ENCODE measurements at places on chromosomes 7 and 10. TPM values are rescaled to one million over a fixed set of nuclear protein-coding genes. Genes with fewer than 3 reads are reported as not detected.

- DNase-seq, result no peak
These were observed 110.5 kb downstream of the FANK1 start for GRCh38 chr10:126006906-126007305.

Gene PRKCQ
- total RNA-seq, result 4.2 TPM

Gene STEAP1B
- total RNA-seq, result 2.1 TPM

- no peak for DNase-seq
These were observed 567.4 kb upstream of the FZD8 start for GRCh38 chr10:36209480-36209879.

GRCh38 chr10:117948493-117948892 is 98.2 kb downstream of the RAB11FIP2 start:
- DNase-seq, result no peak

- no peak for DNase-seq
These were observed 114.1 kb downstream of the SLC16A9 start for GRCh38 chr10:59595593-59595992.

Gene TRIM50
- total RNA-seq, result not detected

DNA sequence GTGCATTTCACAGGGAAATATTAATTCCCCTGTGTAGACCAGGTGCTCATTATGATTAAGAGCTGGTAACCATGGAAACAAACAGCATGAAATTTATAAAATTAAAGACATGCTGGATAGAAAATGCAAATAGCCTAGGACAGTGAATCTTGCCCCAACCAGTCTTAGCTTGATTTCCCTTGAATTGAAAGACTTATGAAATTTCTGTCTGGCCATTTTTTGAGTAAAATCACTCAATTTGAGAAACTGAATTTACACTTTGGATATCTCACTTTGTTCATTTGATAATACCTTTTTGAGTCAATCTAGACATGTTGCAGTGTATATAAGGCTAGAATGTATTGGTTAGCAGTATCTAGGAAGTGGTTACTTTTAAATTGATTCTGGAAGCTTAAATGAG is 4.4 kb upstream of the SMIM30 start:
- DNase-seq, result no peak

Gene MUC12
- not detected for total RNA-seq

Gene COMTD1
- 37.6 TPM for total RNA-seq

DNA sequence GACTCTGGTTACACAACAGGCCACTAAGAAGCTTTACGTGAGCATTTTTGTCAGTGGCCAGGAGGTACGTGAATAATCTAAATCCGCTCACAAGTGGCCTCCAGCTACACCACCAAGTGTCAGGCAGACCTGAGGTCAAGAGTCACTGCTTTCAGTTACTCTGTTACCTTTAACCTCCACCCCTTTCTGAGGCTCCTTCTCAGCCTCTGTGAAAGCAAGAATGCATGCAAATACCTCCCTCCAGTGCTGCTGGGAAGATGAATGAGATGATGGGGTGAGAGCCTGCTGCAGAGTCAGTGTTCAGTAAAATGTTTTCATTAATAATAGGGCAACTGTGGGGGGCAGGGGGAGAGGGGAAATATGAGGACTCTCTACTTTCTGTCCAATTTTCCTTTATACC is 11.2 kb downstream of the DDC start:
- no peak for DNase-seq

All from OCI-LY7 (cell line).